Foreskin fibroblast (primary cell): ENCODE measurements at places on chromosomes 6 and 20.

- DNase-seq: no peak
Measured at GRCh38 chr20:53894707-53895384, 175.5 kb downstream of the BCAS1 start.

- DNase-seq: no peak
Measured at GRCh38 chr20:22382742-22383141, 201.6 kb downstream of the FOXA2 start.

DNA sequence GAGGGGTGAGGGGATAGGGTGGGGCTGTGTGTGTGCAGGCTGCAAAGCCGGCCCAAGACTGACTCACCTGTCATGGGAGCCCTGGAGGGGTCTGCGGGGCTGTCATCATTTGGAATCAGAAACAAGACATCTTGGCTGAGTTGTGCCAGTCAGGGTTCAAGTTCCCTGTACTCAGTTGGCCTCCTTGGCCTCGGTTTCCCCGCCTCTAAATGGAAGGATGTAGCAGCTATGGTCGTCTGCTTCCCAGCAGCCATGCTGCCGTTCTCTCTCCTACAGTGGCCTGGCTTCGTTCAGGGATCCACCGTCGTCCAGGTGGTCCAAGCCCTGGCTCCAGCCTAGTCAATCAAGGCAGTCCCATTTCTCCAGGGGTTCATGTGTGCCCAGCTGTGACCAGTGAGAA lies 83.6 kb upstream of the PMEPA1 start:
- DNase-seq: no peak

- DNase-seq: no peak
Measured at GRCh38 chr6:127869772-127870404, 31.0 kb downstream of the THEMIS start.

- DNase-seq: no peak
Measured at GRCh38 chr20:21213691-21214090, 87.8 kb downstream of the KIZ start.

GRCh38 chr6:90397929-90398674 lies 101.5 kb upstream of the BACH2 start:
- no peak for DNase-seq

DNA sequence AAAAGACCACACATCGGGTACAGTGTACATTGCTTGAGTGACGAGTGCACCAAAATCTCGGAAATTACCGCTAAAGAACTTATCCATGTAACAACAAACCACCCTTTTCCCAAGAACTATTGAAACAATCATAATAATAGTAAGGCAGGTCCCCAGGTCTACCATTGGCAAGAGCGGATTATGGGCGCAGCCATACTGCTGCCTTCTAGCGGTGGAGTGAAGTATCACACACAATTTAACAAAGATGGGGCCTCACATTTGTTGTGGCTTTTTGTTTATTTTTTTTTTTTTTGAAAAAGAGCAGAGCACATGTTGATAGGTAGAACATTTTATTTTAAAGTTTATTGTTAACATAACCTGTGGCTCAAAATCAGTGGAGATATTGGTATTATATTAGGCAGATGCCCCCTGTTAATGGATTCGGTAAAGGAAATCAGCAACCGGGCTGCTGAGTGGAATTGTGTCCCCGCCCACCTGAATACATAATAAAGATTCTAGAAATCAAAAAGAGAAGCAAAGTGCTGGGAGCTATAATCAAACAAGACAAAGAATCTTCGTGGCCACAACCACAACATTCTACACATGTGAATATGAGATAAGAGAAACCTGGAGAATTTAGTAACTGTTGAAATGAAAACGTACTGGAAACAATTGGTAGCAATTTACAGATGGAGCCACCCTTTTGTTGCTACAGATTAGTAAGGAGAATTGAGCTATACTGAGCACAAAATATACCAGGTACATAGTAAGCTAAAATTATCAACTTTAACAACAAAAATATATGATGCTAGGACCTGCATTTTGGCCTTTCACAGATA lies 94.2 kb upstream of the EXOC2 start:
- no peak for DNase-seq

GRCh38 chr20:43963233-43963632 lies 48.6 kb downstream of the TOX2 start:
- DNase-seq: peak; percentile 39

- no peak for DNase-seq
Measured at GRCh38 chr6:87922947-87923330, 124.7 kb upstream of the SPACA1 start.

GRCh38 chr20:20024942-20025341 lies 7.8 kb downstream of the NAA20 start:
- DNase-seq: no peak

- DNase-seq: no peak
Measured at GRCh38 chr6:11983306-11983705, 28.8 kb upstream of the HIVEP1 start.

GRCh38 chr6:123042401-123042800 lies 46.4 kb downstream of the CLVS2 start:
- no peak for DNase-seq

DNA sequence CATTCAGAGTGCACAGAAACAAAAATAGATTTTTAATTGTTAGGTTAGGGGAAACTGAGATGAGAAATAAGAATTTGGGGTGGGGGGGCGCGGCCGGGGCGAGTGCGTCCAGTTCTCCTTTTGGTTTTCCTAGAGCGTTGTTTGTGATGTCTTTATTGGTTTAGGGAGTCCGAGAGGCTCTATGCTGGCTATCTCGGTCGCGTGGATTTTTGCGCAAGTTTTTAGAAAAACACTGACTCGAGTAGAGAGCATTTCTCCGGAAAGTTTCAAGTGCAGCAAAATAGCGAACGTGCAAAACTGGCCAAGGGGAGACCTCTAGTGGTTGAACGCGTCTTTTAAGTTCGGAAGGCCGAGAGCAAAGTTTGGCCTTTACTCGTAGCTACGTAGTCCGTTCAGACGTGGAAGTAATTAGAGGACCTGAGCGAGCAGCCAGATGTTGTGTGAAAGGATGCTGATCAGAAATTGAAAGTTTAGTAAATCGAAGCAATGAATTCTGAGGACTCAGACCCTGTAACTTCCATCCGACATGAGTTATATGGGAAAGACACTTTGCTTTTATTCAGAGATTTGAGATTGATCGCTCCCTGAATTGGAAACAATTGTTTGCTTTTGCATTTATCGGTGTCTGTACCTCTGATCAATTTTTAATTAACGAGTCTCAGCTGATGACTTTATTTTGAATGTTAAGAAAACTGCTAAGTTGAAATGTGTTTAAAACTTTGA lies 2.7 kb downstream of the L3MBTL3 start:
- peak; percentile 90 for DNase-seq

DNA sequence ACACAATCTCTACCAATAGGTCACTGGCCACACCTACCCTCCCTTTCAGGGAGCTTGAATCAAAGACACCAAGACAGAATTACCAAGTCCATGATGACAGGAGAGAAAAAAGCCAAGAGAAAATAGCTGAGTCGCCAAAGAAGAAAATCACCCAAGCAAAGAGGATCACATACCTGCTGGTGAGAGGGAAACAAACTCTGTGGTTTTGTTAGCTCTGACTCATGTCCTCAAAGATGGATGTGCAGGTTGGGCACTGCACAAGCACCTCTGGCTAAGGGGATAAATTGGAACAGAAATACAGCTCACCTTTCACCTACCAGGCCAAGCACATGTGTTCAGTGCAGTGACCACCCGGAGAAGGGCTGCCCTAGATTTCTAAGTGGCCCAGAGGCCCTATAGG lies 114.8 kb downstream of the TFAP2A start:
- no peak for DNase-seq

DNA sequence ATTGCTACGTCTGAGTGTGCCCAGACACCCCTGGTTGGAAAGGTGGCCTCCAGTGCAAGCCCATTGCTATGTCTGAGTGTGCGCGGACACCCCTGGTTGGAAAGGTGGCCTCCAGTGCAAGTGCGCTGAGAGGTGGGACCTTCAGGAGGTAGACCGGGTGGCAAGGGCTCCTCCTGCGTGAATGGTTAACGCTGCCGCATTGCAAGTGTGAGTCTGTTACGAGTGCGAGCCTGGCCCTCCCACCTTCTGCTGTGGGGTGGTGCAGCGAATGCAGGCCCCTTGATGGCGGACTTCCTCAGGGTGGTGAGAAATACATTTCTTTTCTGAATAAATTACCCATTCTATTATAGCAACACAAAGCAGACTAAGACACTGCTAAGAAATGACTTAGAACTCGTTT lies 208.8 kb downstream of the DLL1 start:
- no peak for DNase-seq

DNA sequence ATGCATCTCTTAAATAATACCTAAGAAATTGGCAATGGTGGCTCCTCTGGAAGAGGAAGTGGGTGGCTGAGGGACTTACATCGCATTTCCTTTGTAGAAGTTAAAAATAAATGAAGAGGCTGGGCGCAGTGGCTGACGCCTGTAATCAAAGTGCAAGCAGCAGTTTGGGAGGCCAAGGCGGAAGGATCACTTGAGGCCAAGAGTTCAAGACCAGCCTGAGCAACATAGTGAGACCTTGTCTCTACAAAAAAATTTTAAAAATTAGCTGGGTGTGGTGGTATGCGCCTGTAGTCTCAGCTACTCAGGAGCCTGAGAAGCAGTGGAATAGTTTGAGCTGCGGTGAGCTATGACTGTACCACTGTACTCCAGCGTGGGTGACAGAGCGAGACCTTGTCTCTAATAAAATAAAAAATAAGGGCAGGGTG lies 12.2 kb upstream of the NCOA3 start:
- DNase-seq: no peak

DNA sequence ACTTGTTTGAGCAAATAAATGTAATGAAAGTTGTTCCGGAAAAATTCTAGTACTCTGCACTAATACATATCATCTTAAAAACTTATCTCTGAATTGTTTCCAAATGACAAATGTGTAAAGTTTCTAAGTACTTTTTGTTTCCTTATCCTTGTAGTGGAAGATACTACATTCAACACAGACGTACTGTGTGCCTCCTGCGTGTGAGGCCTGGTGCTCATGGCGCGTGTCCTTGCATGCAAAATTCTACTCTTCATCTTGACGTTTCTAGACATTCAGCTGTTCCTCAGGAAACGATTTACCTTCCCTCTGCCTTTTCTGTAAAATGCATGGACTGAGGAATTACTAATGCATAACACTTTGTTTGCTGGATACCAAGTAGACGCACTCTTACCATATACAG lies 11.5 kb downstream of the DLL1 start:
- no peak for DNase-seq

DNA sequence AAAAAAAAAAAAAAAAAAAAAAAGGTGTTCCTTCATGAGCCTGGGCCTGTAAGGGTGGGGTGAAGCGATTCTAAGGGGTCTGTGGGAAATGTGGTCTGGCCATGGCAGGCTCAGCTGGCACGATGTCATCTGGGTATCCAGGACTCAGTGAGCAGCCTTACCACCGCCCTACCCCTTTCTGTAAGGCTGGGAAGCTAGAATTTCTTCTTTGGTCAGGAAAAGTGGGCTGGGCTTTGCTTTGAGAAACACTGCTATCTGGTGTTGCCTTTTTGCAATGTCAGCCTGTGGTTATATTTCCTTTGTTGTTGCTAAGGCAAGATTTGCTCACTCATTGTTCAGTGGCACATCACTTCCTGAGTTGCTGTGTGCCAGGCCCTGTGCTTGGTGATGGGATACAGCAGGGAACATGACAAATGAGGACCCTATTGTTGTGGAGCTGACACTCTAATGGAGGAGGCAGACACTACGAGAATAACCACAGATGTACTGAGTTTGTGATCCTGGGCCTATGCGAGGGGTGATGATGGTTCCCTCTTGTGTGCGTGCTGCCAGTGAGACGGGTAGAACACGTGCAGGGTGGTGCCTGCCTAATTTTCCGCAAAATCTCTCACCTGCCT lies 45.9 kb upstream of the ZNFX1 start:
- DNase-seq: peak; percentile 46

DNA sequence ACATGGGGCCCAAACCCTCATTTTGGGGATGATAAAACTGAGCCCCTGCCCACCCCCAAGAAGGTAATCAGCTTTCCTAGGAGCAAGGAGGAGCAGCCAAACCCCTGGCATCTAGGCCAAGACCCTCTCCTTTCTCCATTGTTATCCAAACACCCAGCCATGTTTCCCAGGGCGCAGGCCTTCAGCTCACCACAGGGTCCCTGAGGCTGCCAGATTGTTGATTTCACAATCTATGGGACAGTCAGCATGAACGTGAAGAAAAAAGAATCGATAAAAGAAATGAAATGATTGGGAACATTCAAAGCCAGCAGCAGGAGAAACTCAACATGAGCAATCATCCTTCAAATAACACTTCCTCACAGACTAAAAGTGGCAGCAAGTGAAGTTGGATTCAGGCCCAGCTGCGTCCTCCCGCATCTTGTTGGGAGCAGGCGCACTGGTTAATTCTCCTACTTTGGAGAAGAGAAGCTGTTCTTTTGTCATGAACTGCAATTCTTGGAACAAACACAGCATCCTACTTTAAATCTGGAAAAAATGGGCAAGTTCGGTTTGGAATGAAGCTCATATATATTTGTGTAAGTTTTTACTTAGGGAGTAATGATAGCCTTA lies 241.8 kb upstream of the PRDM1 start:
- peak; percentile 81 for DNase-seq

DNA sequence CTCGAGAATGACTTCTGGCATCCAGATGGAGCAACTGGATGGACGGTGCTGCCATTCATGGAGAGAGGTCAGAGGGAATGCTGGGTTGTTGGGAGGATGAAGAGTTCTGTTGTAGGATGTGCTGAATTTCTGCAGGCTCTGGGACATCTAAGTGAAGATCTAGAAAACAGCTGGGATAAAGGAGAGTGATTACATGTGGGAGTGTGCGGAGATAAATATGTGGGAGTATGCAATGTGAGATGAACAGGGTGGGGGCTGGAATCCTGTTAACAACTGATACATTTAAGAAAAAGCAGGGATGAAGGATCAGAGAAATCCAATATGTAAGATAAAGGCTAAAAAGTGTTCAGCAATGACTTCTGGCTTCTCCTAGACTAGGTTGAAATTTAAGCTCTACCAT lies 43.1 kb downstream of the FAXC start:
- DNase-seq: no peak

GRCh38 chr20:4720041-4720976 lies 1.4 kb upstream of the PRND start:
- peak; percentile 90 for DNase-seq

DNA sequence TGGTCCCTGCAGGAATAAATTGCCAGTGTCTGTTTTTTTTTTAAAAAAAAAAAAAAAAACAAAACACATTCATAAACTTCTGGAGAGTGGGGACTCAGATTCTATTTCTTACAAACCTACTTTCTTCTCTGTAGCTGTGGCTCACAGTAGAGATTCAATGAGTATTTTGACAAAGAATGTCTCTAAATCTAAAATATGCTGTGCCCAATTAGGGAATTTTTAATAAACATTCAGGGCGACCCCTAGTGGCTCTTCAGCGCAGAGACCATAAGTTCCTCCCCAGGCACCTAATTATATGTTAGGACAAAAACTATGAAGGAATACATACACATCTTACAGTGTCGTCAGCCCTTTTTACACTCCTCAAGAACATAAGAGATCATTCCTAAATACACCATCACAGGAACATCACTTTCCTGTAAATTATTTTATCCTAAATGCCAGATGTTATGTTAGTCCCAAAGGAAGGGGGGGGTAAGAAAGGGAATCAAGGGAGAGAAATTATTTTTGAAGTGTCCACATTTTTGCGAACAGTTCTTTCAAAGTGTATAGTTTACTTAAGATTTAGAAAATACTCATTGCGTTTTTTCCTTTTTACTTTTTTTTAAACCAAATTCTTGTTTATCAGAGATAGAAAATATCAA lies 21.8 kb upstream of the NAA20 start:
- DNase-seq: peak; percentile 82
